T-helper 17 cell (primary cell): ENCODE measurements at places on chromosomes 16 and 17. TPM values are rescaled to one million over a fixed set of nuclear protein-coding genes. Genes with fewer than 3 reads are reported as not detected.

The CES3 gene
- total RNA-seq = 1.3 TPM

The OTOA gene
- 0.10 TPM for total RNA-seq

The NPIPA7 gene
- total RNA-seq = 12.8 TPM

The STAT5A gene
- total RNA-seq = 153 TPM

The PRDM7 gene
- total RNA-seq = not detected

The ZNF689 gene
- 14.4 TPM for total RNA-seq

The CHRNE gene
- total RNA-seq = 1.6 TPM

The KCNAB3 gene
- total RNA-seq = 5.9 TPM

The SLC35G3 gene
- total RNA-seq = not detected

The CCL1 gene
- not detected for total RNA-seq

The FOXN1 gene
- total RNA-seq = not detected

The LGALS9 gene
- total RNA-seq = 66.3 TPM

The ZNF19 gene
- total RNA-seq = 6.3 TPM

The SMCR8 gene
- total RNA-seq = 37.9 TPM

The SYNRG gene
- total RNA-seq = 91.9 TPM

DNA sequence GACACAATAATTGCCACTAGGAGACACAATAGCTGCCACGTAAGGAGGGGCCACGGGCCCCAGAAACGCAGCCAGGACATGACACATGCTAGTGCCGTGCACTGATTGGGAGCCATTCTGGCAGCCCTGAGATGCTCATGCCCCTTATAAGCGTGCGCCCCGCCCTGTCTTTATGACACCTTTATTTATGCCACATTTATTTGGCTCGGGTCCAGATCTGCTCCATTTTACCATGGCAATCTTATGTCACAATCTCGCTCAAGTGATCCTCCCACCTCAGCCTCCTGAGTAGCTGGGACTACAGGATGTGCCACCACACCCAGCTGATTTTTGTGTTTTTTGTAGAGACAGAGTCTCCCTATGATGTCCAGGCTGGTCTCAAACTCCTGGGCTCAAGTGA lies 43.8 kb upstream of the NF1 start:
- no peak for DNase-seq

DNA sequence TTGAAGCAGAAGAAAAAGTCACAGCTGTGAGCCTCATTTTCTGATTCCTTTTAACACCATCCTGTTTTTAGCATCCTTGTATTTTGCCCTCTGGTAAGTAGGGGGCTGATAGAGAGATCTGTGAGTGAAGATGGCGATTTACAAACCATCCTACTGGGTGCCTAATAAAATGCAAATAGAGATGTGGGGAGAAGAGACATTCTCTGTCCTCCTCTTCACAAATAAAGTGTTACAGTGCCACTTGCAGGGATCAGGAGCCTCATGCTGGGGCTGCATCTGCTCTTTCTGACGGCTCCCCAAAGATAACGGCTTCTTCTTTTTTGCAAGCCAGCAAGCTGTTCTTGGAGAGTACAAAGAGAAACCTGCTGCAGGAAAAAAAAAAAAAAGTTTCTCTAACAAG lies 418.6 kb downstream of the TOX3 start:
- no peak for DNase-seq

- DNase-seq = no peak
These were observed 15.2 kb downstream of the ARHGAP23 start for GRCh38 chr17:38443356-38444031.

DNA sequence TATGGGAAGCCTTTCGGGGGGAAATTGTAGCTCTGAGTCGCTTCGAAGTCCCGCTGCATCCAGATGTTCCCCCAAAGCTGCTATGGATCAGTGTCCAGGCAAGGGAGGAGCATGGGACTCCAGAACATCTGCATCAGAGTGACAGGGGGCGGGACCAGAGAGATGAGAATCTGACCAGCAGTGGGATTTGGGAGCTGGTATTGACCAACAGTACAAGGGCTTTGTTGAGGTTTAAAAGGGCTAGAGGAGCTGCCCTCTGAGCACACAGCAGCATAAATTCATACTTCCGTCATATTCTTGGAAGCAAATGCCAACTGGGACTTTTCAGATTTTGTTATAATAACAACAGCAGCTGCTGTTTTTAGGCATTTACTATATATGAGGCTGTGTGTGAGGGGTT lies 10.6 kb downstream of the RBFOX1 start:
- DNase-seq = no peak

DNA sequence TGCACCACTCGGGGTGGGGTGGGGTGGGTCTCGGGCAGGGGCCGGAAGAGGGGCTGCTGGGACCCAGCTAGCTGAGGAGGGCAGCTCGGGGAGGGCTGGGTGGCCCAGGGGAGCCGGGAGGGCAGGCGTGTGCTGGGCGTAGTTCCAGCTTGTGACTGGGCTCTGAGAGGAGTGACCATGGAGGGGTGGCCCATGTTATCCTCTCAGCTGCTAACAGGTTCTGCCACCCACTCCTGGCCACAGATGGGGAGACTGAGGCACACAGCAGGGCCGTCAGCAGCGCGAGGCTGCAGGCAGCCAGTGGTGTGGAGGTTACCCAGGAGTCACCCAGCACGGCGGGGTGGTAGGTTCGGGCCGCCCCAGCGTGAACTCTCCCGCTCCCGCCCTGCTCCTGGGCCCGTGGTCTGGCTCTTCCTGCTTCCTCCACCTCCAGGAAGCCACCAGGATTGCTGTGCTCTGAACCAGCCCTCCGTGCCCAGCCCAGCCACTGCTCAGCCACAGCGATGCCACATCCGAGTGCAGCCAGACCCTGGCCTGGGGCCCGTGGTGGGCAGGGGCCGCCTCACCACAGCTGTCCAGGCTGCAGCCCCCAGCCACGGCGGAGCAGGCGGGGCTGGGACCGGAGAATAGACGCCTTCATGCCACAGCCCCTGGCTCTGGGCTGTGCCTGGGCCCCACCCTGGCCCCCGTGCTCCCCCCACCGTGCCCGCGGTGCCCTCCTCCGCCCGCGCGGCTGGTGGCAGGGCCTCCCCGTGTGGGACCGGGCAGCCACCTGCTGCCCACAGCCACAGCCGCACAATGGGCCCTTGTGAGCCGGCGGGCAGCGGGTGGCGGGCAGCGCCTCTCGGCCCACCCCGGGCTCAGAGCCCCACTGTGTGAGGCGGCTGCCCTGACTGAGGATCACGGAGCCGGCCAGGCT lies 26.3 kb upstream of the SSTR5 start:
- no peak for DNase-seq

DNA sequence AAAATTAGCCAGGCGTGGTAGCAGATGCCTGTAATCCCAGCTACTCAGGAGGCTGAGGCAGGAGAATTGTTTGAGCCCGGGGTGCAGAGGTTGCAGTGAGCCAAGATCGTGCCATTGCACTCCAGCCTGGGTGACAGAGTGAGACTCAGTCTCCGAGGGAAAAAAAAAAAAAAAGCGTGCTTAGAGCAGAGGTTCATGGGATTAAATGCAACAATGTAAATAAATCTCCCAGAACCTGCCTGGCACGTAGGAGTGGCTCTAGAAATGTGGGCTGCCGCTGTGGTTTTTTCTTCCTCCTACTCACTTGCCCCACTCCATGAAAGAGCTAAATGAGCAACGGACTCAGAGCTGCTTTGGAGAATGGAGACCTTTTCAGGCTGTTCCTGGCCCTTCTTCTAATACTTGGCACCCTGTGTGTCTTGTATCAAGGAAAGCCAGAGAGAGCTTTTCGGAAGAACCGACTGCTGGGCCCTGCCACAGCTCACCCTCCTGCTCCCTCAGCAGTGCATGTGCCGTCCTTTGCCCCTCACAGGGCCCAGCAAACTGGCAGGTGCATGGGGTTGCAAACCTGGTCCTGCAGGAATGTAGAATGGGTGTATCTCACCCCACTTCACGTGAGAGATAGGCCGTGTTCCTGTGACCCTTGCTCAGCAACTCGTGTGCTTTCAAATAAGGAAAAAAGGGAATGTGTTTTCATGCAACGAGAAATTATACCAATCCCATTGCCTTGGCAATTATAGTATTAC lies 52.0 kb downstream of the LDHD start:
- no peak for DNase-seq

GRCh38 chr16:65757064-65757463 lies 609.4 kb upstream of the CDH5 start:
- DNase-seq = no peak

GRCh38 chr17:78944956-78945355 lies 19.8 kb upstream of the TIMP2 start:
- no peak for DNase-seq

GRCh38 chr17:42347198-42347597 lies 41.0 kb downstream of the STAT3 start:
- no peak for DNase-seq

DNA sequence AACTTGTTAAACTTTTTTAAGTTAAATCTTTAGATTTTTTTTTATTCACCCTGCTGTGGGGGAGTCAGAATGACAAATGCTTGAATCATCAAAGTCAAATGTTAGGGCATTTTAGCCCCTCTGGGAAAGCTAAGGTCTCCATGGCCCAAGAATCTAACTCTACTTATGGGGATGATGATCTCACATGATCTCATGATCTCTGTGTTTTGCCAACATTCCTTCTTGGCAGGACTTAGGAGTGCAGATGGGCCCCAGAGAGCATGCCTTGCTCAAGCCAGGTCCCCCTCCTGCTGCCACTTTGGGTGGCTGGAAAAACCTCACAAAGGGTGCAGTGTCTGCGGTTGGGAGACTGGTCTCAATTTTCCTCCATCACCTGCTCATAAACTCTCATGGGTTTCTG lies 108.6 kb downstream of the PRKCB start:
- no peak for DNase-seq

DNA sequence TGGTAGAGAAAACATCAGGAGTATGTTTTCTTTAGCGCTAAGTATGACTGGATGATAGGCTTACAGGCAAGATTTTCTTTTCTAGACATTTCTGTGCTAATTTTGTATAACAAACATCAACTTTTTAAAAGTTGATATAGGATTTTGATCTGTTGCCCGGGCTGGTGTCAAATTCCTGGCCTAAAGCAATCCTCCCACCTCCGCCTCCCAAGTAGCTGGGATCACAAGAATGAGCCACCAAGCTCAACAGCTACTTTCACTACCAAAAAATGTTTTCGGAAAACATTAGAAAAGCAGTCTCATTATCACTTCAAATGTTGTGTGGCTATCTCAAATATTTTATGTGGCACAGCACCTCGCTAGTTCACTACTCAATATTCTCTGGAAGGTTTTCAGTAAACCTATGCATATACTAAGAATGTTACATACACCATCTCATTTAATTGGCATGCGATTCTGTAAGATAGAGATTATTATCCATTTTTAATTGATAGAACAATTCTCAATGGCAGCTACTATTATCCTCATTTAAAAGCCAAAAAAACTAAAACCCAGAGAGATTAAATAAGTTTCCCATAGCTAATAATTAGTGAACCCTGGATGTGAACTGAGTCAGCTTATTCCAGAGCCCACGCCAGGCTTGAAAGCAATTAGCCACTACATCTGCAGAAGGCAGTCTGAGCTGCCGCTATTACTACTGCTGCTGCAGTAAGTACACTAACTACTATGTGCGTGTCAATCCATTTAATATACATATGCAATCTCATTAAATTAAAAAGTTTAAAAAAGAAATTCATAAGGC lies 41.7 kb downstream of the CREBBP start:
- no peak for DNase-seq

GRCh38 chr17:55694286-55694910 lies 28.3 kb downstream of the TMEM100 start:
- no peak for DNase-seq

DNA sequence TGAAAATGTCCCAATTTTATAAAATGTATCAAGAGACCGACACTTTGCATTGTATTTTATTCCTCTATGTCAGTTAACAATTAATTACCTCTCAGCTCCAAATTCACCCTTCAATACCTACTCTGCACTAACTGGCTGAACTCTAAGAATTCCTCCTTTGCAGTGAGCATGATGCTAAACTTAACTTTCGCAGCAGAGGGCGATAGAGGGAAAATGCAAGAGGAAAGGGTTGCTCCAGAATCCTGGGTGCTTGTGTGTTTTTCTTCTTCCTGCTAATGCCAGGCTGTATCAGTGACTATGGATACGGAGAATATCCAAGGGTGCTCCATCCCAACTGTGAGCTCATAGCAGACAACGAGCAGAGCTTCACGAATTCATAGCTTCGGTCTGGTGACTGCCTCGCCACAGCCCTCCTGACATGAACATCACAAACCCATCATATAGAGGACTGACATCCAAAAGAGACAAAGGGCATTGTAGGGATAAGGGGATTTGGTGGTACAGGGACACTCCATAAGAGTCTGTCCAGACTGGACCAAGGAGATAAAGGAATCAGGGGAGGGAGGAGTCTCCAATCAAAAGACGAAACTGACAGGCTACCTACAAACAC lies 172.9 kb downstream of the STX8 start:
- no peak for DNase-seq

- DNase-seq = no peak
These were observed 168.2 kb upstream of the TNRC6C start for GRCh38 chr17:77790143-77790829.

- DNase-seq = no peak
These were observed 2.2 kb upstream of the RPL38 start for GRCh38 chr17:74201250-74201649.

DNA sequence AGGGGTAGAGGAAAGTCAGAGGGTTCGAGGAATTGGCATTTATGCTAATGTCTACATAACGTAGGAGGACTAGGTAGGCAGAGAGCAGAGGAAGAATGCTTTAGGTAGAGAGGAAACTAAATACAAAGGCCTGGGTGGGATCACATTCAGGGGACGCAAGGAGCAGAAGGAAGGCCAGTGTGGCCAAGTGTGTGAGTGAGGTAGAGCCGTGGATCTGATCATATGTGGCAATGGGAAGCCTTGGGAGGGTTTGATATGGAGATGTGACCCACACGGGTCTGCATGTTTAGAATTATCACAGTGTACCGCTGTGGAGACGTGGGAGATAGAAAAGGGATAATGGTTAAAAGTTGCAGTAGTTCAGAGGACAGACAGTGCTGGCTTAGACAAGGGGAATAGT lies 43.1 kb downstream of the HLF start:
- DNase-seq = no peak

GRCh38 chr16:83733301-83733700 lies 74.5 kb upstream of the HSBP1 start:
- DNase-seq = no peak

DNA sequence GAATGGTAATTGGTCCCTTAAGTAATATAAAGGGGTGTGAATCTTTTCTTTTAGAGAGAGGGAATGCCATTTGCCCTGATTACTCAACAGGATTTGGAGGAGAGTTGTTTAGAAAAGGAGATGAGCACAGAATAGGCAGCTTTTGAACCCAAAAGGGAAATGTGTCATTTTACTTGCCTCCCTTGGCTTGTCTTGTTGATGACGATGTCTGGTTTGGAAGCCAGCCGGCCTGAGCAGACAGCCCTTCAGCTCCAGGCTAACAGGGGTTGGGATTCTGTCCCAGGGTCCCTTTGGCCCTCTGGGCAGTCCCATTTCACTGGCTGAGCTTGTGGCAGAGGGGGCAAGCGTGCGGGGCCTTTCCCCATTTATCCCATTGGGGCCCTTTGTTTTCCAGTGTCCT lies 22.3 kb upstream of the PRKAR1A start:
- DNase-seq = no peak
